Left ventricle myocardium superior (tissue), 1 donor: ENCODE measurements at places on chromosomes 5 and 9.
A peak's percentile ranks its signal among the peaks of the same experiment; 100 is the strongest.

DNA sequence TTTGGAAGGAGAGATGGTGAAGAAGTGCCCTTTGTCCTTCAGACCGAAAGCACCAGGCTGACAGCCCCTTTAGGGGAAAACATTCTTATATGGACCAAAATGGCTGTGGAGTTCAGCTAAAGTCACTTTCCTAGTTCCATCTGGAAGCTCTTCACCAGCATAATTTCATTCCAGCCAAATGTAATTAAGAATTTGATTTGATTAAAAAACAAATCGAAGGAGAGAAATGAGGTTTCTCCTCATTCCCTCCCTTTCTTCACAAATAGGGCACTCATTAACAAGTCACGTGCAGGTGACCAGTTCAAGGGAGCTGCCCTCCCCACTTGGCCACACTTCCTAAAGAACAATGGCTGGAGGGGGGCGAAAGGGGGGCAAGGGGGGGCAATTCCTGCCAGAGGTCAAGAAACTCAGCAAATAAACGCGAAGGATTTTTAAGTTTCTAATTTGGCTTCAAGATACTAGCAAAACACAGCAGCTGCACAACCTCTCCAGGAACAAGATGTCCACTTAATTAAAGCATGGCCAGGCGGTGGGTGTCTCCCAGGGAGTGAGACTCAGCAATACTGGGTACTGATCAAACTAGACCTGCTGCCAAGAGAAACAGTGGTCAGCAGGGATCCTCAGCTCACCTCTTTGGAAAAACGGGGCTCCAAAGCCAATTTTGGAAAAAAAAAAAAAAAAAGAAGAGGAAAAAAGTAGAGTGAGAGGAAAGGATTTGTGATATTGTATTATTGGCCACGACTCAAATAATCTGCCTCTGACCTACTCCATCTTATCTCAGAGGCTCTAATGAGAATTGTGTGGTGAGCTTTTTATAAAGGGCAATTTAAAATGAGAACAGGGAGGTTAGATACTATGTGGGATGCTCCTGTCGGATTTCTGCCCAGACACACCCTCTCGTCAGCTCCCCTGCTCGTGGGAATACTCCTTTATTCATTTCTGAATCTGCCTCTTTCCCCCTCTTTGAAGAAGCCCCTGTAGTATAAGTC is 254.3 kb downstream of the ZSWIM6 start:
- no peak for DNase-seq

- DNase-seq = no peak
These were observed 88.7 kb downstream of the BASP1 start for GRCh38 chr5:17305964-17306725.

- DNase-seq = no peak
These were observed 85.8 kb downstream of the LHFPL2 start for GRCh38 chr5:78562714-78563330.

DNA sequence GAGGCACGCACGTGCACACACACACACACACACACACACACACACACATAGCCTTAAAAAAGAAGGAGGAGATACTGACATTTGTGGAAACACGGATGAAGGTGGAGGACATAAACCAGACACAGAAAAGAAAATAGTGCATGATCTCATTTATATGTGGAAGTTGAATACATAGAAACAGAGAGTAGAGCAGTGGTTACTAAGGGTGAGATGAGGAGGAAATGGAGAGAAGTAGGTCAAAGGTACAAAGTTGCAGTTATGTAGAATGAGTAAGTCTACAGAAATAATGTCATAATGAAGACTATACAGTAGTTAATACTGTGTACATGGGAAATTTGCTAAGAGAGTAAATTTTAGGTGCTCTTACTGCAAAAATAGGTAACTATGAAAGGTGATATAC is 412.2 kb upstream of the CDH9 start:
- no peak for DNase-seq

- no peak for DNase-seq
These were observed 73.0 kb upstream of the SPOCK1 start for GRCh38 chr5:137572042-137572695.

DNA sequence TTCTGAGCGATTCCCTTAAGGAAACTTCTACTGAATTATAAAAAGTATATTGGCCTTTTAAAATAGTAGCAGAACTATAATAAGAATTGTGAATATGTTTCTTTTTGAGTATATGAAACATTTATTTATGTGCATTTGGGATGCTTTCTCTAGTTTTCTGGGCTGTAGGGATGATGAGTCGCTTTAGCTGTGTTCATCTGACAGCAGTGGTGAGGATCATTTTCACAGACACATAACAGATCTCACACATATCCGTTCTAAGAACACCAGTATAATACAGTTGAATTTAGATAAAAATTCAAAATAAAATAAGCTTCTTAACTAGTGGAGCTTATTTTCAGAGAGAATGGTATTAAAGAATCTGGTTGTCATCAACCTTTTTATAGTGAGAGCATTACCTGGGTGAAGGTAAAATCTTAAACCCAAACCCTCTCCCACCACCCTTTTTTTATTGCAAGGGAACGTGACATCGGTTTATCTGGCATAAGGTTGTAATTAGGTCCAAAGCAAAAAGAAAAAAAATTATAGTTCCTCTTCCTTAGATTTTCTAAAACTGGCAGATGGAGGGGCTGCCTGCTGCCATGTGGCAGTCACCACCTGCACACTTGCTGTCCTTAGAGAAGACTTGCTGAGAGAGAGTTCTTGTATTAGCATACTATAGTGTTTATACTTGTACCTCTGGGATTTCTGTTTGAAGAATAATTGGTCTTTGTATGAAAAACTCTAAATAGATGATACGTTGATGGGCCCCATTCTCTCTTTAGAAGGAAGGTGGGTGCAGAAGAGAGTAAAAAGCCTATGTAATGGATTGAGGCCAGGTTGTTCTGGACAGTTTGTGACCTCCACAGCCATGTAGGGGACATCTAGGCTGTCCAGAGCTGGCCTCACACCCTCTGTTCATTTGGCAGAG is 86.8 kb downstream of the CAMK4 start:
- DNase-seq = no peak

GRCh38 chr9:122032346-122032745 is 60.8 kb downstream of the TTLL11 start:
- DNase-seq = no peak

- peak; percentile 60 for DNase-seq
These were observed 30.4 kb upstream of the LTC4S start for GRCh38 chr5:179763215-179763945.
